ENCODE measurements at places on chromosomes 13 and 19. TPM values are rescaled to one million over a fixed set of nuclear protein-coding genes. Genes with fewer than 3 reads are reported as not detected.

DNA sequence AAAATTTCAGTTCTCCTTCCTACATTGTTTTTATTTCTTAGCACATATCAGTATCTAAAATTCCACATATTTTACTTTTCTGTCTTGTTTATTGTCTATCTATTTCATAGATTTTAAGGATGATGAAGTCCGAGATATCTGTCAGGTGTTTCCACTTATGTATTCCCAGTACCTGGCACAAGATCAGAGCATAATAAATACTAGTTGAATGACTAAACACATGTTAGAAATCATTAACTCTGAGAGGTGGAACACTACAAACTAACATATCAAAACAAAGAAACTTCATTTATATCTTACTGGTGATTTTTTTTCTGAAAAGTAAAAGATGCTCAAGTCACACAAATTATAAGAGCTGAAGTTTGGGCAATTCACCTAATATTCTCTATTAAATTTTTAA is 1208.3 kb downstream of the PCDH9 start:
- no peak overlapping the region for H3K4me3 ChIP-seq
- H3K36me3 ChIP-seq, result no peaks in the 10 kb centered on the region
- H3K27ac ChIP-seq, result no peak overlapping the region

GRCh38 chr19:49114630-49115363 is 627 bp downstream of the LIN7B start:
- H3K36me3 ChIP-seq, result no peaks in the 10 kb centered on the region
- H3K4me1 ChIP-seq, result peaks cover 4% of the 10 kb centered on the region
- DNase-seq, result peak; percentile 93
- H3K27ac ChIP-seq, result no peak overlapping the region

GRCh38 chr13:19927117-19927748 is 31.3 kb upstream of the ZMYM2 start:
- H3K27me3 ChIP-seq, result no peaks in the 10 kb centered on the region
- no peak overlapping the region for H3K4me3 ChIP-seq
- H3K36me3 ChIP-seq, result no peaks in the 10 kb centered on the region
- H3K27ac ChIP-seq, result no peak overlapping the region
- H3K4me1 ChIP-seq, result no peaks in the 10 kb centered on the region
- peak; percentile 22 for DNase-seq

- H3K27ac ChIP-seq, result no peak overlapping the region
- no peaks in the 10 kb centered on the region for H3K27me3 ChIP-seq
- DNase-seq, result no peak
- no peaks in the 10 kb centered on the region for H3K36me3 ChIP-seq
These were observed 167.1 kb downstream of the LMO7 start for GRCh38 chr13:75803164-75803611.

DNA sequence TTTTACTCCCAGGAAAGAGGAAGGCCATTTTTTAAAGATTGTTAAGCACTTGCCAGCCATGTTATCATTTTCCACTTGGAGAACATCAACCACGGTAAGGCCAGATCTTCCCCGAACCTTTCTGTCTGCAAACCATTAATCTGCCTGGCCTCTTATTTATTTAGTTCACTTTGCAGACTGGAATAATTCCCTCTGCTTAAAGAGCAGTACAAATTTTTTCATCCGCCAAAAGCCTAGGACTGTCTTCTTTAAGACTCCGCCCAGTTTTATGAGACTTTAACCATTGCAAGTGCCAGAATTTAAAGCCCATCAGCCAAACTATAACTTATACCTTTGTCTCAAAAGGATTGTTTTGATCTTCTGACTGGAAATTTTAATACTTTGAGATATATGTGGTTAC is 426.3 kb downstream of the KCTD12 start:
- H3K27me3 ChIP-seq, result no peaks in the 10 kb centered on the region
- H3K36me3 ChIP-seq, result no peaks in the 10 kb centered on the region
- H3K4me3 ChIP-seq, result no peak overlapping the region
- H3K27ac ChIP-seq, result no peak overlapping the region
- no peak for DNase-seq

DNA sequence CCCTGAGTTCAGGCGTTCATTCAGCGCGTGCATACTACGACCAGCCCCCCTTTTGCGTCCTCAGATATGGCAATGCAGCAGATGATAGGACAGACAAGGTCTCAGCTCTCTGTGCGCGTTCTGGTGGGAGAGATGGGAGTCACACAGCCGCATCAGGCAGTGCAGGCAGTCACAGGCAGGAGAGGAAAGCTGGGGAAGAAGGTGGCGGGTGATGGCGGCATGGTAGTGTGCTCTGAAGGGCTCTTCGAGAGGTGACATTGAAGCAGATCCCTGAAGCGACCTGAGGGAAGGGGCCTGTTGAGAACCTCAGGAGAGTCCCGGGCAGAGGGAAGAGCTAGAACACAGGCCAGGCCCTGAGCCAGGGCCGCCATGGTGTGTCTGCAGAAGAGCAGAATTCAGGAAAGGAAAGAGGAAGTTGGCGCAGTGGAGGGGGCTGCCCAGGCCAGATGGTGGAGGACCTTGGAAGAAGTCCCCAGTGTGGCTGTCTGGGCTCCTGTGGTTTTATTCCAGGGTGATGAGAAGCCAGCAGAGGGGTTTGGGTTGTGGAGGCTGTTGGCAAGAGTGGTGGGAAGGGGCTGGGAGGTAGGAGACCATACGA is 3.5 kb downstream of the USF2 start:
- no peak overlapping the region for H3K27ac ChIP-seq
- H3K36me3 ChIP-seq, result peaks cover 5% of the 10 kb centered on the region
- no peak for DNase-seq
- H3K4me1 ChIP-seq, result no peaks in the 10 kb centered on the region
- H3K4me3 ChIP-seq, result no peak overlapping the region

DNA sequence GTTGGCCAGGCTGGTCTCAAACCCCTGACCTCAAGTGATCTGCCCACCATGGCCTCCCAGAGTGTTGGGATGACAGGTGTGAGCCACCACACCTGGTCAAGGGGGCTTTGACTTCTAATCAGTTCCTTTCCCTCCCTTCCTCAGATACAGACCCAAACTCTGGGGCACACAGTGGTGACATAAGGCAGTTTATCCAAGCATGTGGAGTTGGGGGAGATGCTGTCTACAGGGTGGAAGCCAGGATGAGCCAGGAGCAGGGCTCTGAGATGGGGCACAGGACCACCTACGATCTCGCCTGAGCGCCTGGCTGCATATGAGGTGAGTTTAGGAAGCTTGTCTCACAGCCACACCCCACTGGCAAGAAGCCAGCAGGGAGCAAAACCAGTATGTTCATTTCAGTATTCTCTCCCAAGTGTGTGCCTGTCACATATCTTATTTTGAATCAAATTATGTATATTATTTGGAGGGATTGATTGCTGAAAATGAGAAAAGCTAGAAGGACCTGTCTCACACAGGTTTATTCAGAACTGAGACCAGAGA is 67.7 kb downstream of the KCTD15 start:
- no peak overlapping the region for H3K27ac ChIP-seq
- DNase-seq, result no peak
- H3K36me3 ChIP-seq, result no peaks in the 10 kb centered on the region
- H3K27me3 ChIP-seq, result no peaks in the 10 kb centered on the region

DNA sequence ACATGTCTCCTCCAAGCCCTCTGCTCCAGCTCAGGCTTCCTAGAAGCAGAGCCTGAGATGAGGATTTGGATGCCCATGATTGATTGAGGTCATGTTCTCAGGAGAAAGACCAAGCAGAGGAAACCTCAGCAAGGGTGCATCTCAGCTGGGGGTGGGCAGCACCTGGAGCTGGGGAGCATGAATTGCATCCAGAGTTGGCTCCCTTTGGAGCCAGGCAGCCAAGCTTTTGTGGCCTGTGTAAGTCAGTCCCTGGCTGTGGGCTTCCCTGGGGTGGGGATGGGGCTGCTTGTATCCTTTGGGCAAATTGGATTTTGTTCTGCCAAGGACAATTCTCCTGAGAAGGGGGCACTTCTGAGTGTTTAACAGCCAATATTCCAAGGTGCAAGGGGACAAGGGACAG is 91.5 kb upstream of the WASF3 start:
- peaks cover 8% of the 10 kb centered on the region for H3K4me1 ChIP-seq
- H3K36me3 ChIP-seq, result no peaks in the 10 kb centered on the region
- H3K4me3 ChIP-seq, result no peak overlapping the region
- H3K27me3 ChIP-seq, result no peaks in the 10 kb centered on the region
- no peak for DNase-seq

GRCh38 chr13:71067165-71067815 is 799.7 kb downstream of the DACH1 start:
- H3K27me3 ChIP-seq, result no peaks in the 10 kb centered on the region
- DNase-seq, result peak; percentile 40
- H3K27ac ChIP-seq, result no peak overlapping the region
- H3K36me3 ChIP-seq, result no peaks in the 10 kb centered on the region
- no peak overlapping the region for H3K4me3 ChIP-seq
- H3K4me1 ChIP-seq, result peaks cover 20% of the 10 kb centered on the region

DNA sequence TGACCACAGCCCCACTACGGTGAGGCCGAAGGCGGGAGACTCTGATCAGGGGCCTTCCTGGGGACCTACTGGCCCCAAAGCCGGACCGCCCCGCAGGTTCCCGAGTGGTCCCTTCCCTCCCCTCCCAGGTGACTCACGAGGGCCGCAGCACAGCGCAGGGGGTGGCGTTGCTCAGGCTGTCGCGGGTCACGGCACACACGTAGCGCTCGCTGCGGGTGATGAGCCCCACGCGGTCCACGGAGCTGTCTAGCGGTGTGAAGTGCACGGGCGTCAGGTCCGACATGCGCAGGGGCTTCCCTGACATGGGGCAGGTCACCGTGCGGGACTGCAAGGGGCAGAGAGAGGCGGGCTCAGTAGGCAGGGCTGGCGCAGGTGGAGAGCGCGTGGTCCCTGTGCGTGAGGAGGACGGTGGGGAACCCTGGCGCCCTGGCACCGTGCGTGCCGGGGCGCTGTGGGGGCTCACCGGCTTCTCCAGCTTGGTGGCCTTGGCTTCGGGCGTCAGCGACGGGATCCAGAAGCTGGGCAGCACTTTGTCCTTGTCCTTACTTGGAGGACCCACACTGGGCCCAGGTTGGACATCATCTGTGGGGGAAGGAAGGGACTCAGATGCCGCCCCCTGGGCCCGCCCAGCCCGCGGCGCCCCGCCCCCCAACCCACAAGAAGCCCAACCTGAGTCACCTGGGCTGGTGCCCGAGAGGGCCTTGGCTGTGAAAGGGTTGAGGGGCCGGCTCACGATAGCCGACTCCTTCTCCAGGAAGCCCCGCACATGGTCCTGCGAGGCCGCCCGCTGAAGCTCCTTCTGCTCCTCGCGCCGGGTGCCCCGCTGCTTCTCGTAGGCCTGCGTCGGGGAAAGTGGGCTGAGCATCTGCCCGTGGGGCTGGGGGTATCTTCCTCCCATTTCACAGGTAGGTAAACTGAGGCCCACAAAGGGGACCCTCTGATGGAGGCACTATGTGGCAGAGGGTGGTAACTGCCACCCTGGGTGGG is 23.7 kb downstream of the NOSIP start:
- H3K4me3 ChIP-seq, result peak overlapping the region; percentile 5
- H3K4me1 ChIP-seq, result peaks cover 8% of the 10 kb centered on the region
- H3K27me3 ChIP-seq, result no peaks in the 10 kb centered on the region
- no peaks in the 10 kb centered on the region for H3K36me3 ChIP-seq
- DNase-seq, result peak; percentile 18
- H3K27ac ChIP-seq, result no peak overlapping the region

- H3K27ac ChIP-seq, result no peak overlapping the region
- no peak overlapping the region for H3K4me3 ChIP-seq
- H3K27me3 ChIP-seq, result no peaks in the 10 kb centered on the region
These were observed 27.7 kb downstream of the TUBA3C start for GRCh38 chr13:19153782-19154450.

GRCh38 chr13:77720988-77721387 is 23.5 kb downstream of the SLAIN1 start:
- H3K27ac ChIP-seq, result no peak overlapping the region
- no peaks in the 10 kb centered on the region for H3K27me3 ChIP-seq
- peaks cover 12% of the 10 kb centered on the region for H3K36me3 ChIP-seq
- DNase-seq, result no peak

DNA sequence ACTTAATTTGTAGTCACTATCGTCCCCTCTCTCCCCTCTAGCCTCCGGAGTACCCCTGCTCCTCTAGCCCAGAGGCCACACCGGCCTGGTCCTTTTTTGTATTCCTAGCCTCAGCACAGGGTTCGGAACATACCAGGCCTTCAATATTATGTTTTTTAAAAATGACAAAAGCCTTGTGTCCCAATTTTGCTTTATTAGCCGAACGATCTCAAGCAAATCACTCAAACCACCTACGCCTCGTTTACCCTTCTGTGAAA is 463 bp upstream of the POMP start:
- no peak overlapping the region for H3K27ac ChIP-seq
- peaks cover 14% of the 10 kb centered on the region for H3K4me1 ChIP-seq
- peaks cover 4% of the 10 kb centered on the region for H3K36me3 ChIP-seq

- H3K4me3 ChIP-seq, result no peak overlapping the region
- H3K27ac ChIP-seq, result no peak overlapping the region
- H3K27me3 ChIP-seq, result no peaks in the 10 kb centered on the region
- H3K36me3 ChIP-seq, result no peaks in the 10 kb centered on the region
- H3K4me1 ChIP-seq, result peaks cover 19% of the 10 kb centered on the region
- DNase-seq, result no peak
These were observed 19.7 kb downstream of the PRAM1 start for GRCh38 chr19:8482696-8483095.

GRCh38 chr13:61142506-61142905 is 273.1 kb downstream of the PCDH20 start:
- no peak overlapping the region for H3K27ac ChIP-seq
- no peaks in the 10 kb centered on the region for H3K36me3 ChIP-seq
- DNase-seq, result no peak
- no peaks in the 10 kb centered on the region for H3K27me3 ChIP-seq

Gene GPC5
- 0.77 TPM for total RNA-seq

Gene ZNF506
- total RNA-seq, result 16.1 TPM

Gene MAP4K1
- 3.6 TPM for total RNA-seq

Gene SPTBN4
- total RNA-seq, result 8.4 TPM

Gene SUGP1
- 46.1 TPM for total RNA-seq

Gene ZNF490
- 16.7 TPM for total RNA-seq

Gene SLITRK6
- total RNA-seq, result 0.75 TPM

Gene WDR87
- total RNA-seq, result not detected

Gene NDUFA7
- total RNA-seq, result 21.0 TPM

Gene ZNF382
- total RNA-seq, result 16.8 TPM

Gene ZNF71
- total RNA-seq, result 16.2 TPM

All from neural progenitor cell (in vitro differentiated cells).